AG10803 (cell line): ENCODE measurements at places on chromosomes 3 and 15.

DNA sequence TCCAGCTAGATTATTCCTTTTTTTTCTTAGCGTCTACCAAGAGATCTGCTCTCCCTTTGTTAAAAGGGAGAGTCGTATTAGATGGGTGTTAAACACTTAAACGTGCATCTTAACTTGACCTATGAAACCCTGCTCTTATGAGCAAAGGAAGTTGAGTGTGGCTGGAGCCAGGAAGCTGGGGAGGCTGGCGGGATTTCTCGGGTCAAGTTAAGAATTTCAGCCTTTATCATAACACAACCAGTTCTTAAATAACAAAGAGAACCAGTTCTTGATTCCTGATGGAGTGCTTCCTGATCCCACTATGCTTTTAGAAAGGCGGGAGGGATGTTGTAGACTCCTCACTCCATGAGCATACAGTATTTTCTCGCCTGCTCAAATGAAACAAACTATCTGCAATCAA is 215.1 kb downstream of the ITPR1 start:
- DNase-seq: no peak

DNA sequence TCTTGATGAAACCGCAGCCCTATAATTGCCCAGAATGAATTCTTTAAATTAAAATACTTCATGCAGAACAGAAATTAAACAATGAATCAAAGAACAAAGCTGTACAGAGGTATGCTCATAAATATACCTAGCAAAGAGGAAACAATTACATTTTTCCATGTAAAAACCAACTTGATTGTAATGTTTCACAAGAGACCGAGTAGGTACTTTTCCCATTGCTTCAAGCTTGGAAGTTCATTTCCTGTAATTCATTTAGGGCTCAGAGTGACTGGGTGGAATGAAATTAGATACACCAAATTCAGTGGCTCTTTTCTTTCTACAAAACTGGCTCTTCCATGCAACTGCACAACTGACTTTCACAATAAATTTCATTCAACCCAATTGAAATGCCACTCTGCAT is 51.4 kb downstream of the FHIT start:
- no peak for DNase-seq

- DNase-seq: peak; percentile 58
These were observed 288.9 kb upstream of the C2CD4B start for GRCh38 chr15:62453981-62454380.

DNA sequence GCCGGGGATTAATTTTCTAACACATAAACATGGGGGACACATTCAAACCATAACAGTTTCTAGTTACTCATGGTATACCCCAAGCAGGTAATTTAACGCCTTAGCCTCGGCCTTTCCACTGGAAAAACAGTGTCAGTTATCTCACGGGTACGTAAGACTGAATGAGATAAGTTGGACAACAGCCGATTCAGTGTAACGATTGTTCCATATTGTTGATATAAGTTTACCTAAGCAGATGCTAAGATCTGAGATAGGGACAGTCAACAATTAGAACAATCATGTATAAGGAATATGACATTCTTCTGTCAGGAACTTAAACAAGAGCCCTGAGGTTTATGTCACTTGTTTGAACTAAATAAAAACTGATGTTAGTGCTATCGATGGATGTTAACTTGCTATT is 130.8 kb downstream of the GHSR start:
- DNase-seq: no peak

DNA sequence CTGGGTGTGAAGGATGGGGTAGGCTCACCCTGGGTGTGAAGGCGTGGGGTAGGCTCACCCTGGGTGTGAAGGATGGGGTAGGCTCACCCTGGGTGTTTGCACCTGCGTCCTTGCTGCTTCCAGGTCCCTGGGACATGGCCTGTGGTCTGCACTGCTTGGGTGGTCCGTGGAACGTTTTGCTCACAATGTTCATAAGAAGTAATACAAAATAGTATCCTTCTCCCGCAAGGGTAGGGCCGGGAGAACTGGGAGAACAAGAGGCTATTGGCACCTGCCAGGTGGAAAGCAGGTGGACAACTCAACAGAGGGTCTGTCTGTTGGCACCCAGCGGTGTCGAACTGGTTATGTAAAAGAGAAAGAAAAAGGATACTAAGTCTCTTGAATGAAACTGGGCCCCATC is 17.0 kb upstream of the PCSK6 start:
- no peak for DNase-seq

GRCh38 chr15:100689131-100689899 is 86.9 kb downstream of the ASB7 start:
- no peak for DNase-seq

- DNase-seq: peak; percentile 84
These were observed 3.7 kb downstream of the TCAIM start for GRCh38 chr3:44342176-44342790.

DNA sequence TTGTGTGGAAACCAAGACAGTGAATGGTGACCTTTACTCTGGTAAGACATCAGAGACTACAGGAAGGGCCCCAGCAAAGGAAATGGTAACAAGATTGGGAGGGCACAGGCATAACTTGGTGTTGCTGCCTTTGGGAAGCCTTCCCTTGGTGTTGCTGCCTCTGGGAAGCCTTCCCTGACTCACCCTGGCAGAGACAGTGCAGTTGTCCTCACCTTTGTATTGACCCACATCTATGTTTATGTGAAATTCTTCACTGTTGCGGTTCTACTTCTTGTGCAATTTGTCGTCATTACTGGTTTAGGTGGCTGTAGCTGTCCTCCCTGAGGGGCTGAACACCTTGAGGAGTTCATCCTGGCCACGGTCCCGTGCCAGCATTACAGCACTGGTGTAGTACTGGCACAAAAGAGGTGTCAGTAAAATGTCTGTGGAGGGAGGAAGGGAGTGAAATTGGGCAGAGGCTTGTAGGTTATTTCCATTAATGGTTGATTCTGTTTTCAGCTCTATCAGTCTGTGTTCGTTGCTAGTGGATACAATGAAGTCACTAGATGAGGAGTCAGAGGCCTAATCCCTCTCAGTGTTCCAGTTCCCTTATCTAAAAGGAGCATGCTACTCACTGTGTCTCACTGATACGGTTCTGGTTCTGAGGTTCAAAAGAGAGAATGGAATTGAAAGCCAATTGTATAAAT is 21.6 kb downstream of the IFT122 start:
- peak; percentile 19 for DNase-seq

DNA sequence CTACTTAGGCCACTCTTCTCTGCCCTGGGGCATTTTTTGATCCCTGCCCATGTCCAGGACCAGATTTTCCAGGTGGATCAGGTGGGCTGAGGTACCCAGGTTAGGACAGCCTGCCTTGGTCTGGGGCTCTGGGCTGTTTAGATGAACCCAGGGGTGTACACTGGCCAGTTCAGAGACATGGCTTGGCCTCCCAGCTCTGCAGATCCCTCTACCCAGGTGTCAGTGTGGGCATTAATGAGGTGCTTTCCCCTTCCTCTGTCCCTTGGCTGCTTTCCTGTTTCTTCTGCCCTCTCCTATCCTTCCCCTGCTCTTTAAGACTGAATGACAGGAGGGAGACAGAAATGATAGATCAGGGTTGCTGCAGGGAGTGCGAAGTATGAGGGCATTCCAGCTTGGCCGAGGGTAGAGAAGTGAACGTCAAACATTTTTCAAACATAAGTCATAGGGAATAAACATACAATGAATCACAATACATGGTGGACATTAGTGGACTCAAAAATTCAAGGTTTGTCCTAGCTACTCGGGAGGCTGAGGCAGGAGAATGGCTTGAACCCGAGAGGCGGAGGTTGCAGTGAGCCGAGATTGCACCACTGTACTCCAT is 30.5 kb downstream of the RTP1 start:
- DNase-seq: peak; percentile 81

GRCh38 chr3:134600206-134600605 is 50.6 kb downstream of the KY start:
- peak; percentile 56 for DNase-seq
